Activated CD8-positive, alpha-beta memory T cell treated with anti-CD3 and anti-CD28 coated beads for 48 hours (primary cell): ENCODE measurements at places on chromosomes 5 and 9.

GRCh38 chr9:124454296-124454695 is 4.0 kb downstream of the ADGRD2 start:
- DNase-seq, result no peak

DNA sequence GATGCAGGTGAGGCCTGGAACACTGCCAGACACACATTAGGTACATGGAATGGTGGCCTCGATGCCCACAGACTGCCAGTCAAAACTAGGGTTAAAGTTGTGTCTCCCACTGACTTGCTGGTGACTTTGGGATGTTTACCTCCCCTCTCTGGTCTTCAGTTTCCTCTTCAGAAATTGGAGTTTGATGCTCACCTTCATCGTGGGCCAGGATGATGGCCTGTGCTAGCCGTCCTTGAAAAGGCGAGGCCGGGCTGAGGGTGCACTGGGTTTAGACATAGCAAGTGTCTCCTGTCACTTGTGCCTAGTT is 49.0 kb upstream of the FOXE1 start:
- no peak for DNase-seq

DNA sequence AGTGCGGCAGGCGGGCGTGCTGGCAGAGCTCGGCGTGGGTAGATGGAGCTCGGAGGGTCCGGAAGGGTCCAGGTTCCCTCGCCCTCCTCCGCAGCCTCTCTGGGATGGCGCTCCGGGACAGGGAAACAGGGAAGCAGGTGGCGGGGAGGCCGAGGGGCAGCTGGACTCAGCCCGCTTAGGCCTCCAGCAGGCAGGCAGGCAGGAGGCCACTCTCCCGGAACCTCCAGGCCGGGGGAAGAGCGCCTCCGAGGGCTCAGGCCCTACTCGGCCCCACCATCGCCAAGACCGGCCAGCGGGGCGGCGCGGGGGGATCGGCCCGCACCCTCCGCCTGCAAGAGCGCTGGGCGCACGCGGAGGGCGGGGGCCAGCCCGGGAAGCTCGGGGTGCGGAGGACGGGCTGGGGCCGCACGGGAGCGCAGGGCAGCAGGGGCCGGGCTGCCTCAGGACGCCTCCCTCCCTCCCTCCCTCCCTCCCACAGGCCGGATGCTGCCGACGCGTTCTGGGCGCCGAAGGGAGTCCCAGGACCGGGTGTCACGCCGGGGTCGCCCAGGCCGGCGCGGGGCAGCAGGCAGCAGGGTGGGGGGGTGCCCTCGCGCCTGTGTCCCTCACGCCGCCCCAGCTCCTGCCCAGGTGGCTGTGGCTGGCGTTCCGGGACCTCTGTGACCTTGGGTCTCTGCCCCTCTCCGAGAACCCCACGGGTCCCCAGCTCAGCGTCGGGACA is 977 bp downstream of the MGAT4B start:
- no peak for DNase-seq

DNA sequence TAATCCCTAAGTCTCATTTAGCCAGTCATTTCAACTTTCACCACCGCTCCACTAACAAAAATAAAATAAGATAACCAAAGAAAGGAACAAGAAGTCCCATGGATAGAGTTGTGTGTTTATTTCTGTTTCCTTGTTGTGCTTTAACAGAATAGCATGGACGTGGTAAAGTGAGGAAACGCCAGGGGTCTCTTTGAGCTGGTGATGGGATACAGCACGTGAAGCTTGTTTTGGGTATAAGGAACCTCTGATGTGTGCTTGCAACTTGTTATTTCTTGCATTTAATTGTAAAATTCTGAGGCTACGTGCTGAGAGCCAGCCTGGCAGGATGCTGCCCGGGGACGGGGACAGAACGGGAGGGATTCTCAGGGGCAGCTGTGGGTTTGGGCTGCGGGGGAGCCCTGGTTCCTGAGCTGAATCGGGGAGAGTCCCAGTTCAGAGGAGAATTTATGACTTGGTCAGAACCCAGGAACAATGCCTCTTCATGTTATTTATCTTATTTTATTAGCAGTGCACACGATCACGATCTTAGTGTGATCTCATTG is 63.4 kb downstream of the ANKRD33B start:
- DNase-seq, result no peak

DNA sequence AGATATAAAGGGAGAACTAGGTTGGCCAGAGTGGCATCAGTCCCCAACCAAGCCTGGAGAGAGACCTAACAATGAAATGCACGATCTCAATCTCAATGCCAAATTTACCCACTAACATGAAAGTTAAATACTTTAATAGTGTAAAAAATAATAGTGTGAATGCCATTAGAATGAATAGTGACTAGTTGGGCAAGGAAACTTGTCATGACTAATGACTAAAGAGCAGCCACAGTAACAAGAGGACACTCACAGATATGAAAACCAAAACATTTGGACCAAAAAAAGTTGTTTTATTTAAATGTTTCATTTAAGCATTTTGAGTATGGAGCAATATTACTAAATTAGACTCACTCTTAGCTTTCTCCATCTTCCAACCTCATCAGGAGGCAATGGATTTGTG is 1853.8 kb downstream of the EFNA5 start:
- DNase-seq, result no peak

DNA sequence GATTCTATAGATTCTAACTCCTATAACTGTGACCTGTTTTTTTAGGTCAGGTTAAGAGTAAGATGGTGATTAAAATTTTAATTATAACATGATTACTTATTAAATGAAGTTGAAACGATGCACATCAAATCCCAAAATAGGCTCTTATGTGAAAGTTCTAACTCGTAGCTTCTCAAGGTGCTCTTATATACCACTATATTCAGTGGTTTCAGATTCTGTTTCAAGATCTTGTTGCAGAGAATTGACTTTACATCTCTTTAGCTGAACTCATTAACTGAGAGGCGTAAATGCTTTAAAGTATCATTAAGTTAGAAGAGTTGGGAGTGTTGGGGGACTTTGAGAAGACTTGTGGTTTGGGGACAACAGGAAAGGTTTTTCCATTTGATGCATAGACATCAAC is 1399.8 kb downstream of the PTPRD start:
- no peak for DNase-seq

- DNase-seq, result peak; percentile 25
These were observed 258.1 kb upstream of the NFIL3 start for GRCh38 chr9:91681461-91682305.

- DNase-seq, result no peak
These were observed 601 bp upstream of the FAF2 start for GRCh38 chr5:176447591-176447977.

DNA sequence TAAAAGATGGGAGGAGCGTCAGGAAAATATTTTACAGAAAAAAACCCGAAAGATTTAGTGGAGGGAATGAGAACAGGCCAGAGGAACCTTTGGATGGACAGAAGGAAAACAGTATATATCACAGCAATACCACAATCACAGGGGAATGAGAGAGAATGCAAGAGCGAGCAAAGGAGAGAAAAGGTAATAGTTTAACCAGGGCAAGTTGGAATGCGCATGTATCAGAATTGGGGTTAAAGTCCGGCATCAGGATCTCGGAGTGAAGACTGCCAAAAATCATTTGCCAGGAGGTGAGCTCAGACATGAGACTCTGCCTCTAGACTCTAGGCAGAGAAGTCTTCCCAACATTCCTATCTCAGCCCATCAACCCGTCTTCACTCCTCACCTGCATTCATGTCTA is 36.8 kb downstream of the PCDHGC5 start:
- DNase-seq, result no peak

GRCh38 chr9:21267485-21268346 is 27.9 kb upstream of the IFNA14 start:
- no peak for DNase-seq

DNA sequence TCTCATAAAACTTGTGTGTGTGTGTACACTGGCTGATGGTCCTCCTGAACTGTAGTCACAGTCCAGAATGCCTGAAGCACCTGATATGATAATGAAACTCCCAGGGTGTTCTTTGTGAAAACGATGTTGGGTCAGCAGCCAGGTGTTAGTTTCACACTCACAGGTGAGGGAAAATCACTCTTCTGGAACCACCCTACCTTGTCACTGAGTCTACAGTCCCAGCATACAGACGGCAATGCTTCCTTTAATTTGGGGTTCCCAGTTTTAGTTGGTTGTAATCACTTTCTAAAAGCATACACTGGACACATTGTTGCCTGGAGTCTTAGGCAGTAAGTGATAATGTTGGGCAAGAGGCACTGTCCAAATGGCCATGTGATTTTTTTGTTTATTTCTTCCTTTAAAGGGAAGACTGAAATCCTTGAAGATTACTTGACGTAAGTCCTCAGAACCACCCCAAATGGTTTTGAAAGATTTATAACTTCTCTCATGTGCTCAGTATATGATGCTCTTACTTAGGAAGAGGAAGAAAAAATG is 18.2 kb upstream of the MGAT1 start:
- no peak for DNase-seq

- DNase-seq, result no peak
These were observed 58.5 kb upstream of the SUB1 start for GRCh38 chr5:32526810-32527209.

DNA sequence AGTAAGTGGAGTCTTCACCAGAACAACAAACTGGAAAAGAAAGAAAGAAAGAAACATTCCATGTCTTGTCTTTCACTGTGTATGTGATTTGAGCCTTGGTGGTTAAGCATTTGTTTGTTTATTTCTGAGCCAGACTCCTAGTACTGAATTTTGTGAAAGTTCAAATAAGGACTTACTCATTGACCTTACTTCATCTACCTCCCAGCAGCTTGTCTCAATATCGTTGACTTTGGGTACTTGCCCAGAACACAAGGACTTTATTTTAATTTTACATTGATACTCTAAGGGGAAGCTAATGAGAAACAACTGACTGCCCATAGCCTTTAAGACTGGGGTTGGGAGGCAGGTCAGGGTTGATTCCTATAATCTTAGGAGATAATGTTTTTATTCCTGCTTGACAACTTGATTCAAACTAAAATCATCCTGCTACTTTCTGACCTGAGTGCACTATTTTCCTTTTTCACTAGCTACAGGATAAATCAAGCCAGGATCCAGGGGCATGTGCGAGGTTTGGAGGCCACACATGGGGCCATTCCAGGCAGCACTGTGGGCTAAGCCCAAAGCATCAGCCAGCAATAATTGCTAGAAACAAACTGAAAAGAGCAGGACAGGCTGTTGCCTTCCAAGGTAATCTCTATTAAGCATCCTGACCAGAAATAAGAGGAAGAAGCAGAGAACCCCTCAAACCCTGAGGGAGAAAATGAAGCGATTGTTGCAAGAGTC is 138.9 kb upstream of the RUSC2 start:
- DNase-seq, result no peak

DNA sequence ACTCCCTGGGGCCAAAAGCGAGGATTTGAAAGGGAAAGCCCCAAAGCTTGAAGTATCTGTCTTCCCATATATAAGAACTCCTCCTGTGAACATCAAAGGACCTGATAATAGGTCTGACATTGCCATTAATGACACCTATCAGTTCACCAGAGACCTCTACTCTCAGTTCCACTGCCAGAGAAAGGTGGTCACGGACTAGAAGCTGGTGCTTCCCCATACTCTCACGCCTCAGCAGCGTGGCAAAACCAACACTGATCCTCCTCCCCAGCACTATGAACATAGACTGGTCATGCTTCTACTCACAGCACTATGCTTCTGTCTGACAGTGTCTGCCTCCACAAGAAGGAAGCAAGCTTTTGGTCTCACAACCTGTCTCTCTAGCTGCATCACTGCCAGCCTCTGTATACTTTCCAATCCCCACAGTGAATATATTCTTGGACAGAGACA is 37.9 kb downstream of the NRG2 start:
- no peak for DNase-seq

- DNase-seq, result no peak
These were observed 2.7 kb upstream of the HSPA4 start for GRCh38 chr5:133048993-133049725.

- DNase-seq, result no peak
These were observed 193.8 kb downstream of the SLF1 start for GRCh38 chr5:94812232-94812631.

DNA sequence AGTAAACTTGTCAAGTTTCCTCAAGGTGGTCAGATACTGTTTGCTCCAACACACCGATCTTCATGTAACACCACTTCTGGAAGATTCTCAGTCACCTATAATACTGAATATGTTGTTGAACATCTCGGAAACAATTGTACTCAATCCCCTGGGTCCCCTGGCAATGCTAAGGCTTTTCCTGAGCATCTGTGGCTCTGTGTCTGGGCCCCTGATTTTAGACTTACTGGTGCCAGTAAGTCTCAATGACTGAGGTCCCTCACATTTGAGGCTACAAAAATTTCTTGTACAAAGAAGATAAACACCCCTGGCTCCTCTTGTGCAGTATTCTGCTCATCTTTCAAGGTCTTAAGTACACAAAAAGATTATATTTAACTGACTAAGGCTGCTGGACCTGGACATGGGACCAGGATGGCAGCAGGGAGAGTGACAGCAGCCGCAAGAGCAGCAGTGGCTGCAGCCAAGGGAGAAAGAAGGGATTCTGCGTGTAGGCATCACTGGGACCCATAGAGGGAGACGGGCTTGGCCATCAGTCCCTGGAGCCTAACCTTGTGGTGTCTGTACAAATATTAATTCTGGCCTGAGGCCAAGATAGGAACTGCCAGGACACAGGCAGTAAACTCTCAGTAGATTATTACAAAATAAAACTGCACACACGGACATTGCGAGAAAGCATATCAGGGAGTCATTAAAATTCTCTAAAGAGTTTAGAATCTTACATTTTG is 49.0 kb upstream of the TNPO1 start:
- no peak for DNase-seq

DNA sequence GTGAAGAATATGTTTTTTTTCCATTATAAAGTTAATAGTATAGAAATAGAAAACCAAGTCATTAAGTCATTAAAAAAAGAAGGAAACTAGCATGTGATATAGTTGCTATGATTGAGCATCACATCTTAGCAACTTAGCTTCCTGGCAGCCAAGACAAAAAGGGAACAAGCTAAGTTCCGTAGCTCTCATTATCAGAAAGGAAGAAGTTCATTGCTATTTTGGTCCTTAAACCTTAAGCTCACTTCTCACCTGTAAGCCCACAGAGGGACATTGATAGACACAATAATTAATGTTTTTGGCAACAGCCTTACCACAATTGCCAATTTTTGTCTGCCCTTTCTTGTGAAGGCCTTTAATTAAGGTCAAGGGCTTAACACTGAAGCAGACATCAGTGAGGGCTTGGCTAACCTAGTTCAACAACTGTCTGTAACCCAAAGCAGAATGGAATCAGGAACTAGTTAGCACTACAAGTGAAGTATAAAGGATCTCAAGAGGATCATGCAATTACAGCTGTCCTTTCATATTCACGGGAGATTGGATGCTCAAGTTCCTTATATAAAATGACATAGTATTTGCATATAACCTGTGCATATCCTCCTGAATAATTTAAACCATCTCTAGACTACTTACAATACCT is 24.0 kb upstream of the KLF4 start:
- no peak for DNase-seq

- DNase-seq, result no peak
These were observed 94.4 kb downstream of the TMEM215 start for GRCh38 chr9:32877639-32878217.

DNA sequence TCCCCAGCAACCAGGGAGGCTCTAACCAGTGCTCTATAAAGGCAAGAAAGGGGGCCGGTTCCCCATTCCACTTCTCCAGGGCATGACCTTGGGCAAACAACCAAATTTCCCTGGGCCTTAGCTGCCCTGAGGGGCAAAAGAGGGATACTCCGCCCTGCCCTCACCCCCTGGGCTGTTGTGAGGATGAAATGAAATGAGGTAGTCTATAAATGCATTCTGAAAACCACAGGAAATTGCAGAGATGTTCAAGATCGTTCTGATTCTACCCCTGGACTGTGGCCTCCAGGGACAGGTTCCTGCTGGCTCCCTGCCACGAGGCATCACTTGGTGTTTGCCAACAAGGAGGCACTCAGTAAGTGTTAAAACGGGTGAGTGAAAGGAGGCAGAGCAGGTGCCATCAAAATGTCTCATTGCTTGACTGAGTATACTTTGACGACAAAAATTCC is 5.7 kb downstream of the RAPGEF1 start:
- no peak for DNase-seq

GRCh38 chr5:75281716-75282465 is 45.2 kb upstream of the ANKRD31 start:
- no peak for DNase-seq
